ENCODE measurements at places on chromosomes 4 and X.

- no peak for DNase-seq
Measured at GRCh38 chr4:91108751-91109150, 981.6 kb downstream of the CCSER1 start.

DNA sequence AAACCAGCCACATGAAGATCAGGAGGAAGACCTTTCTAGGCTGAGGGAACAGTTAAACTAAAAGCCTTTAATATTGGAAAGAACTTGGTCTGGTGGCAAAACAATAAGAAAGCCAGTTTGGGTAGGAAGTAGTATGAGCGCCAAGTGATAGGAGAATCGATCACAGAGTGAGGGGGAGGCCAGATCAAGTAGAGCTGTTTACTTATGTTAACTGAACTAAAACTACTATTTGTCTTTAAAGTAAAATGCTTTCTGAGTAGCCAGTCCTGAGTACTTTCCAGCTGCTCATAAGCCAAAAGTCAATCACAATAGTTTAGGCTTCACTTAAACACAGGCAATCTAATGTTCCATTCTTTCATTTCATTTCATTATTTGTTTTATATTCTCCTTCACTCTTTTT lies 62.8 kb upstream of the RPA4 start:
- DNase-seq = no peak

DNA sequence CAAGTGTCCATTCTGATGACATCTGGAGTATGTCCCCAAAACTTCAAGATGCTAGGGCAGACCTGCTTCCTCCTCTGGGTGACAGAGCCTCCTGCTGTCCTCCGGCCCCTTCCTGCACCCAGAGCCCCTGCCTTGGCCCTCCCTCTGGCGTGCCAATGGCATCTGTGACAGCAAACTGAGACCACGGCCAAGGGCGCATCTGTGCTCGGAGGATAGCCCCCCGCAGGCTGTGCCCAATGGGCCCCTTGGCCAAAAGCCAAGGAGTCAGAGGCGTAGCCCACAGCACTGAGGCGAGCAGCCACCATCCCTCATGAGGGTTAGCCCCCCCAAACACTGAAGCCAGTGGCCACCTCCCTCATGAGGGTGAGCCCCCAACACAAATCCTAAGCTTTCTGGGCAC lies 7.9 kb downstream of the LRPAP1 start:
- no peak for DNase-seq

DNA sequence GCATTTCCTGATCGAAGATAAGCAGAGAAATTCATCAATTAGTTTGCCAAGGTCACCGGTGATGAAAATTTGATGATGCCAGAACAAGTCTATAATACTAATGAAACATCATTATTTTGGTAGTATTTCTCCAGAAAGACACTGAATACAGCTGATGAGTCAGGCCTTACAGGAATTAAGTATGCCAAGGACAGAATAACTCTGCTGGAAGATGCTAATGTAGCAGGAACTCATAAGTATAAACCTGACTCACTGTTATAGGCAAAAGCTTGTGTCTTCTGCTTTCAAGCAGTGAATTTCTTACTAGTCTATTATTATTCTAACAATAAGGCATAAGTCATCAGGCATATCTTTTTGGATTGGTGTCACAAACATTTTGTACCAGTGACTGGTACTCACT lies 1825.1 kb upstream of the IGFBP7 start:
- no peak for DNase-seq

GRCh38 chr4:132614682-132615081 lies 534.4 kb upstream of the PCDH10 start:
- no peak for DNase-seq

DNA sequence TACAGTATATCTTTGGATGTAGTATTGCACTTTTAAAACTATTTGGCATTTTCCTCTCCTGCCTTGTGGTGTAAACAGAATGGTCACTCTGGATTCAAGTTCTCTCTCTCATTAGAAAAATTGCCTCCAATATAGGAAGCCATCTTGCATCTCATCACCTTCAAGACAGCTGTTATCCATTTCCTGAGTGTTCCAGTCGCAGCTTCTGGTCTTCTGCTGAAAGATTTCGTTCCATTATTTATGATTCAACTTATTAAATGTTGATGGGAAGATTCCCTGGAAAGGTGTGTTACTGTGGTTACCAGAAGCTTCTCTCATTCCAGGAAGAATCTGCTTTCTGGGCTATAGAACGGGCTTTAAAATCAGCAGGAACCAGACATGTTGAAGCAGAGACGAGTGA lies 568.3 kb upstream of the SLIT2 start:
- DNase-seq = no peak

DNA sequence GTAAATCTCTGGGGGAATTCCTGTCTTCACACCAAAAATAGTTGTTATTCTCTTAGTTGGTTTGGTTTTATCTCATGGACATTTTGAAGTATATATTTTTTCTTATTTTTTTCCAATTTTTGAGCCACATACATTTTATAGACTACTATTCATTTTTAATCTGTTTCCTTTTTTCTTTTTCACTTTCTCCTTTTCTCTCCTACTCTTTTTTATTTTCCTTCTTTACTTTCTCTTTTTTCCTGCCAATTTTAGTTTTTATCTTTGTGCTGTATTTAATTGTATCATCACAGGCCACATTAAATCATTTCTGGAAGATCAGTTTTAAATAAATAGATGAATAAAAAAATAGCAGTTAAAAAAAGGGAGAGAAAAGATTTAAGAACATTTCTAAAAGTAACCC lies 14.0 kb upstream of the JADE3 start:
- DNase-seq = no peak

DNA sequence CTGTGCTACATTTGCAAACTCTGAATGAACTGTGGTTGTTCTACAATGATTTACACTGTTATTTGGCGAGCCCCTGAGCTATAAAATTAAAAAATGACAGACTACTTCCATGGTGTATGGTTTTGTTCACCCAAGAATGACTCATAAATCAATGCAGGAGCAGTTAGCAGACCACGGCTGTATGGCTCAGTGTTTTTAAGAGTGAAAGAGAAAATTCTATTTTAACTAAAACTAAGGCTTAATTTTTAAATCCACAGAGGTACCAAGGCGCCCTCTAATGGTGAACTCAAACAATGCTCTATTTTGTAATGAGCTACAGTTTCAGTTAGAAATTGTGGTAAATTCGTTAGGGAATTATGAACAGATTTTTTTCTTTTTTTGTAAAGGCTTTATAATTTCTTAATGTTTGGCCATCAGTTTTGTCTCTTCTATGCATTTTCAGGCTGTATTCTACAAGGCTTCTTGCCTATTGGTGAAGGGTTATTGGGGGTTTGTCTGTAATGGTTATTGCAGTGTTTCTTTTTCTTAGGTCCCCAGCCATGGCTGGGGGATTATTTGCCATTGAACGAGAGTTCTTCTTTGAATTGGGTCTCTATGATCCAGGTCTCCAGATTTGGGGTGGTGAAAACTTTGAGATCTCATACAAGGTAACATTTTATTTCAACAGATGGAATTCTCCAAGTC lies 32.5 kb downstream of the HMGB2 start:
- DNase-seq = no peak

- DNase-seq = no peak
Measured at GRCh38 chr4:170776983-170777382, 687.2 kb upstream of the AADAT start.

DNA sequence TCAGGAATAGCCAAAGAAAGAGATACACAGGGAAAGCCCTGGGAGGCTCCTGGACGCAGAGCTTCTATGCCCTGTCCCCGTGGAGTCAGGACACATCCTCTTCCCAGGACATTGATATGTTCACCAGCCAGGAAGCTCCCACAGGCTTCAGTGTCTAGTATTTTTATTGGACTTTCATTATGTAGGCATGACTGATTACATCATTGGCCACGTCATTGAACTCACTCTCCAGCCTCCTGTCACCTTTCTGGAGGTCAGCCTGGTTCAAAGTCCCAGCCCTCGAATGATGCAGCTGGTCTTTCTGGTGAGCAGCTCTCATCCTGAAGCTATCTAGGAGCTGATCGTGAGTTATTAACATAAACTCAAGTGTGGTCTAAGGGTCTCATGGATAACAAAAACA lies 104.1 kb downstream of the CPEB2 start:
- no peak for DNase-seq

GRCh38 chrX:111365770-111366325 lies 46.1 kb downstream of the DCX start:
- DNase-seq = no peak

GRCh38 chr4:144463896-144464295 lies 182.1 kb upstream of the HHIP start:
- no peak for DNase-seq

GRCh38 chrX:31323658-31324057 lies 251.8 kb upstream of the FTHL17 start:
- DNase-seq = no peak

DNA sequence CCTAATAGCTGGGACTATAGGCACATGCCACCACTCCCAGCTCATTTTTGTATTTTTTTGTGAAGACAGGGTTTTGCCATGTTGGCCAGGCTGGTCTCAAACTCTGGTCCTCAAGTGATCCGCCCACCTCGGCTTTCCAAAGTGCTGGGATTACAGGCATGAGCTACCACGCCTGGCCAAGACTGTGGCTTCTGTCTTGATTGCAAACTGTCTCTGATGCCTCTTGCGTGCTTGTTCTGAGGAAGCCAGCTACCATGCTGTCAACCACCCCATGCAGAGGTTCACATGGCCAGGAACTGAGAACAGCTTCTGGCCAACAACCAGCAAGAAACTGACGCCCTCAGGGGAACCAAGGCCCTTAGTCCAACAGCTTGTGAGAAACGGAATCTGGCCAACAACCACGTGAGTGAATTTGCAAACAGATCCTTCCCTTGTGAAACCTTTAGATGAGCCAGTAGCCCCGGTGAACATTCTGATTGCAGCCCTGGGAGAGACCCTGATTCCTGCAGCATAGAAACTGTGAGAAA lies 71.2 kb downstream of the SUPT20HL2 start:
- DNase-seq = no peak

DNA sequence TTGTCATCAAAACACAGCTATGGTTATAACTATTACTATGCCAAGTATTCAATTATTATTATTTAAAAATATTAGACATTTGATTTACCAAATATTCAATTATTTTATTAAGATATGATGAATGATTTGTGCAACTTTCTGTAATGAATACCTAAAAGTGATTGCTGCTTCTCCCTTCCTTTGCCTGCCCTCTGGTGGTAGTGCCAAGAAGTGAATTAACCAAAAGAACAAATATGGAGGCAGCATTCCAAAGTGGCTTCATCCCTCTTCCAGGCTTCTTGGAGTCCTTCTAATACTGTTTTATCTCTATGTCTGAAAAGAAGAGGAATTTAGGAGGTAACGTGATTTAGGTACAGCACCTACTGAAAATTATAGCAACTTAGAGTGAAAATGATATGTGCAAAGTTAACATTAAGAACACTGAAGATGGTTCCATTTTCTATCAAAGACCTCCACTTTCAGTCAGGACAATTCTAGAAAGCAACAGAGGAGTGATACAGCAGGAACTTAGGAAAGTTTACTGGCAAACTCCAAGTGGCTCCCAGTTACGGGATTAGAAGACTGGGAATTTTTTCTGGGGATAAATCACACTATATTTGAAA lies 43.0 kb downstream of the ENPEP start:
- no peak for DNase-seq

GRCh38 chrX:134907302-134907701 lies 83.5 kb upstream of the SMIM10 start:
- DNase-seq = no peak

DNA sequence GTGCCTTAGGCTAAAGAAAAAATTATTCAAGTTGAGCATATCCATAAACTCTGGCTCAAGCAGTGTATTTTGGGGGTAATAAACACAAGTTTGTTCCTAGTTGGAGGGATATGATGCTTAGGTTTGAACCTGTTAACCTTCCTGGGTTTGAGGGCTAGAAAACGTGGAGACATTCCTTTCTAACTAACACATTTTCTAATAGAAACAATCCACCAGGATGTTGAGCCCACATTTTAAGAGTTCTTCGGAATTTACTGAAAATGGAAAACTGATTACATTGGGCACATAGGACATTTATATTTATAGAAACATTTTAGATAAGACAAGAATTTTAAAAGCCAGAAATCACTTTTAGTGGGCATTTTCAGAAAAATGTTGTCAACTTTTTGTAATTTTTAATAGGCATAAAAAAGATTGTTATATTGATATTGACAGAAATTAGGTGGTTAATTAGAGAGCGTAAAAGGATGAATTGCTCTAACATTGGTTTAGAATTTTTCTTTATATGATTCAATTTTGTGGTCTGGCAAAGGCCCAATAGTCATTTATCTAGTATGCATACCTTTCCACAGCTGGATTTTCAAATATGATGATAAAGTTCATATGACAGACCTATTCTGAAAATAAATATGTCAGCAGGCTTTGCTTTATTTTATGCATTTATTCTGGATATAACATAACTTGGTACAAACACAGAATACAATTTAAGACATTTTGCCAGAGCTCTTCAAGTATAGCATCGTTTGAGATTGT lies 49.2 kb downstream of the CEP44 start:
- no peak for DNase-seq

- no peak for DNase-seq
Measured at GRCh38 chrX:1767026-1767425, 152.2 kb downstream of the ASMT start.

GRCh38 chr4:21811565-21811964 lies 137.0 kb downstream of the KCNIP4 start:
- DNase-seq = peak; percentile 52

DNA sequence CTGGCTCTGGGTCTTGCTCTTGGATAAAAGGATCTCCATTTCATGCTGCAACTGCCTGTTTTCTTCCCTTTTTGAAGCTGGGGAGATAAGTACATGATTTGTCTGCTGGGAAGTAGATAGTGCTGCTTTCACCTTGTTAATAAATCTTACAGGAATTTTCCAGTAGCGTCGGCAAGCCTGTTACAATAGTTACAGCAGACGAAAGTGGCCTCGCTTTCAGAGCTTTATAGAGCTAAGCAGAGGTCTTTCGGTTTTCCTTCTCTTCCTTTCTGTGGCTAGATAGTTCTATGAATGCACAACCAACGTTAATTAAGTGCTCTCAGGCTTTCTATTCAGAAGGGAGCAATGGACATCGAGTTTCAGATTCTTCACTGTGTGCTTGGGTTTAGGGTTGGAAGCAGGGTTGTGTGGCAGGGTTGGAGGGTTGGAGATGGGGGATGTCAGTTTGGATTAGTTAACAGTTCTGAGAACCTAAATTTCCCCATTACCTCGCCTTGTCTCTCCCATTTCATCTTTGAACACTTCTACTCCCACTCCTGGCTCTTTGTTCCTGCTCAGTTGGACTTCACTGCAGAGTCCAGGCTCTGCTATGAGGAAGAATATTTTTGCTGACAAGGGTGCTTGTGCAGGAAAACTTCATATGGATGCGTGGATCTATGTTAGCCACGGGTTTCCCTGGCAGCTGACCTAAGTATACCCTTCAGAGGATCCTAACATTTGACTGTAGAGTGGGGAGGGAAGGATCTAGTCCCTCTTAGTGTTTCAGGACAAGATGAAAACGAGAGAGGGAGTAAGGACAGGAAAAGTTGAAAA lies 237.9 kb downstream of the ARHGAP10 start:
- DNase-seq = no peak

GRCh38 chr4:77240469-77241066 lies 83.6 kb downstream of the CCNG2 start:
- DNase-seq = no peak

- DNase-seq = no peak
Measured at GRCh38 chr4:77194366-77194765, 37.4 kb downstream of the CCNG2 start.
